AG04449 (cell line): ENCODE measurements at places on chromosomes 1 and 21.

DNA sequence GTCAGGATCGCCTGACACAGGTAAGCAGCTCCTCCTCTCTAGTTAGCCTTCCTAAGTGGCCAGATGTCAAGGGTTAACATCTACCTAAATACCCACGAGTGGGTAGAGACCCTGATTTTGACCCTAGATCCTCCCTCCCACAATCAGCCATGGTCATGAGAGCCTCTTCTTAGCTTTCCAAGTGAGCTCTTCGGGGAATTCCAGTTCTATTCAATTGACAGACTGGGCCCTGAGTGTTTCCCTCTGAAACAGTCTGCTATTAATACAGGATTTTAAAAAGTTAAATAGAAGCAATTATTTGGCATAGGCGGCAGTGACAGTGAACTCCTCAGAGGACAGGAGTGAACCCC lies 28.1 kb downstream of the C2CD2 start:
- no peak for DNase-seq

- DNase-seq: no peak
Observed at GRCh38 chr1:118323246-118323645, 138.2 kb upstream of the SPAG17 start.

DNA sequence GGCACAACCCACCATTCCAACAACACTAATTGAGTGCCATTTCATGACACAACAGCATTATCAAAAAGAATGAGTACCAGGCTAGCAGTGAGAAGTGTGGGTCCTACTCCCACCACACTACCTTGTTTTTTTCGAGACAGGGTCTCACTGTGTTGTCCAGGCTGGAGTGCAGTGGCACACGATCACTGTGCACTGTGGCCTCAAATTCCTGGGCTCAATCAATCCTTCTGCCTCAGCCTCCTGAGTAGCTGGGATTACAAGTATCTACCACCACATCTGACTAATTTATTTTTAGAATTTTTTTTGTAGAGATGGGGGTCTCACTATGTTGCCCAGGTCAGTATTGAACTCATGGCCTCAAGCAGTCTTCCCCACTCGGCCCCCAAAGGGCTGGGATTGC lies 30.7 kb downstream of the CD247 start:
- DNase-seq: no peak

- no peak for DNase-seq
Observed at GRCh38 chr1:173988068-173988467, 34.1 kb downstream of the RC3H1 start.
